ENCODE measurements at places on chromosomes 5 and 9.

DNA sequence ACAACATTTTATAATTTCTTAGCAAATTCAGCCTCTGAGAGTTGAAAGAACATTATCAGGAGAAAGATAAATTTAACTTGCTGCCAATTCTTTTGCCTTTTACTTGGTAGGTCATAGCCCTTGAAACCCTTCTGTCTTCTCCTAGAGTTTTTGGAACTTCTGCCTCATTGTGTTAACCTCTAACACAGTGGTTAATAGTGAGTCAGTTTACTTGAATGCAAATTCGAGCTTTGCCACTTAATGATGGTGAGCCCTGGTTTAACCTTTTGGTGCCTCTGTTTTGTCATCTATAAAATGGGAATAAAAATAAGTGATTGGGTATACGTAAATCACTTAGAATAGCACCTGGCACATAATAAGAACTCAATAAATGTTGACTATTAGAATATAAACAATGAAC lies 1.8 kb upstream of the INIP start:
- no peak for DNase-seq

- peak; percentile 84 for DNase-seq
These were observed 25.7 kb downstream of the UTP15 start for GRCh38 chr5:73591102-73591695.

GRCh38 chr9:96649620-96650324 lies 5.3 kb downstream of the PRXL2C start:
- DNase-seq: no peak

GRCh38 chr5:167653645-167654106 lies 637.8 kb upstream of the WWC1 start:
- DNase-seq: peak; percentile 57

GRCh38 chr5:94407023-94407422 lies 211.4 kb downstream of the KIAA0825 start:
- DNase-seq: peak; percentile 14

DNA sequence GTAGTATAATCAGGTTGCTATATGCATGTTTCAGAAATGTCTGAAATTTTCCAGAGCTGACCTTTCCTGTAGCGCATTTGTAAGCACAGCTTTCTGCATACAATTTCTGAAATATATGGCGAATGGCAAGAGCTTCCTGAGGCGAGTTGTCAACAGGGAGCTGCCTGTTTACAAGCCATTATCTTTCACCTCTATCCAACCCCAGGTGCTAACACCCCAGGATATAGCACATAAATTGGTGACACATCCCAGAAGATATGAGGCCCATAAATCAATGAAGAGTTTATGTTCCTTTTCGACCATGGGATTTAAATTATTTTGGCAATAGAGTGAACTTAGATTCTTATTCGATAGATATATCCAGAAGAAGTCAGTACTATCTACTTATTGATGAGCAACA lies 379.8 kb downstream of the KDM4C start:
- DNase-seq: no peak

DNA sequence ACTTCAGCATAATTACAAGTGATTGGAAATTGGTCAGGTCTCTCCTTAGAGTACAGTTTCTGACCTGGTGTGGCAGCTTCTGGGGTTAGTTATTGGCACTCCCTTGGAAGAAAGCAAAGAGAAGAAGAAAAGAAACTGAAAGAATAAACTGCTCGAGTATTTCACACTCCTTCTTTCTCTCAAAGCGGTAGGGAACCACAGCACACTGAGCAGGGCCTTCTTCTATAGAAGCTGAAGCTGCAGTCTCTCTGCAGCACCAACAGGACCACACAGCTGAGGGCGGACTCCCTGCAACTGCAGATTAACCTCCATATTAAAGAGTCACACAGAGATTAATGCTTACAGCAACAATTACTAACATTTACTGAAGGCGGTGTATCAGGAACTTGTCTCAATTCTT lies 152.0 kb downstream of the TRPM6 start:
- no peak for DNase-seq
